Activated naive CD4-positive, alpha-beta T cell treated with Interleukin-2 at 50 U/mL for 16 hours (primary cell): ENCODE measurements at places on chromosomes 6 and 20.

DNA sequence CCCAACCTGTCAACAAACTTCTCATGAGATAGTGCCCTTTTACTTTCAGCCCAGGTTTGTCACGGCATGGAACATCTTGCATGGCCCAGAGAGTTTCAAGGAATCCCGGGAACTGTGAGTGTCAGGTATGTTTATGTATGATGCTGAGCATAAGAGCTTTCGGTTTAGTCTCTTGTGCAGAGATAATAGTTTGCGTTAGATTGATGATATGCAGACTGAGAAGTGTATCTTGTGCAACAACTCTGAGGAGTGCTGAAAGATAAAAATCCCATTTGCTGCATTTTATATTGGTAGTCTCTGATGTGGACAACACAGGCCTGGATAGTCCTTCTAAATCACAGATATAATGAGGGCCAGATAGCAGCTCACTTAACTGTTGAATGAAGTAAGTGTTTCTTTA, 99.0 kb downstream of the TBX18 start:
- DNase-seq = no peak

DNA sequence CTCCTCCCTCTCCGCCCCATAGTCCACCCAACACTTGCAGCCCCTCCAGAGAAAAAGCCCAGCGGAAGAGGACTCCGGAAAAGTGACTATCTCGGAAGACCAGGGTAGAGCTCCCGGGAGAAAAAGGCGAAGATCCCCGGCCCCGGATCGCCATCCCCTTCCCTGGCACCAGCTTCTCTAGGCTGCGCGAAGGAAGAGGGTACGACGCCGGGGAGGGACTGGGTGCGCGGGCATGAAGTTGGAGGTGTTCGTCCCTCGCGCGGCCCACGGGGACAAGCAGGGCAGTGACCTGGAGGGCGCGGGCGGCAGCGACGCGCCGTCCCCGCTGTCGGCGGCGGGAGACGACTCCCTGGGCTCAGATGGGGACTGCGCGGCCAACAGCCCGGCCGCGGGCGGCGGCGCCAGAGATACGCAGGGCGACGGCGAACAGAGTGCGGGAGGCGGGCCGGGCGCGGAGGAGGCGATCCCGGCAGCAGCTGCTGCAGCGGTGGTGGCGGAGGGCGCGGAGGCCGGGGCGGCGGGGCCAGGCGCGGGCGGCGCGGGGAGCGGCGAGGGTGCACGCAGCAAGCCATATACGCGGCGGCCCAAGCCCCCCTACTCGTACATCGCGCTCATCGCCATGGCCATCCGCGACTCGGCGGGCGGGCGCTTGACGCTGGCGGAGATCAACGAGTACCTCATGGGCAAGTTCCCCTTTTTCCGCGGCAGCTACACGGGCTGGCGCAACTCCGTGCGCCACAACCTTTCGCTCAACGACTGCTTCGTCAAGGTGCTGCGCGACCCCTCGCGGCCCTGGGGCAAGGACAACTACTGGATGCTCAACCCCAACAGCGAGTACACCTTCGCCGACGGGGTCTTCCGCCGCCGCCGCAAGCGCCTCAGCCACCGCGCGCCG, 822 bp downstream of the FOXQ1 start:
- no peak for DNase-seq

- DNase-seq = no peak
Measured at GRCh38 chr6:31465718-31466117, 32.2 kb upstream of the MICB start.

GRCh38 chr6:2194643-2195042, 50.8 kb downstream of the GMDS start:
- no peak for DNase-seq

- no peak for DNase-seq
Measured at GRCh38 chr6:34259529-34260069, 10.8 kb upstream of the SMIM29 start.

DNA sequence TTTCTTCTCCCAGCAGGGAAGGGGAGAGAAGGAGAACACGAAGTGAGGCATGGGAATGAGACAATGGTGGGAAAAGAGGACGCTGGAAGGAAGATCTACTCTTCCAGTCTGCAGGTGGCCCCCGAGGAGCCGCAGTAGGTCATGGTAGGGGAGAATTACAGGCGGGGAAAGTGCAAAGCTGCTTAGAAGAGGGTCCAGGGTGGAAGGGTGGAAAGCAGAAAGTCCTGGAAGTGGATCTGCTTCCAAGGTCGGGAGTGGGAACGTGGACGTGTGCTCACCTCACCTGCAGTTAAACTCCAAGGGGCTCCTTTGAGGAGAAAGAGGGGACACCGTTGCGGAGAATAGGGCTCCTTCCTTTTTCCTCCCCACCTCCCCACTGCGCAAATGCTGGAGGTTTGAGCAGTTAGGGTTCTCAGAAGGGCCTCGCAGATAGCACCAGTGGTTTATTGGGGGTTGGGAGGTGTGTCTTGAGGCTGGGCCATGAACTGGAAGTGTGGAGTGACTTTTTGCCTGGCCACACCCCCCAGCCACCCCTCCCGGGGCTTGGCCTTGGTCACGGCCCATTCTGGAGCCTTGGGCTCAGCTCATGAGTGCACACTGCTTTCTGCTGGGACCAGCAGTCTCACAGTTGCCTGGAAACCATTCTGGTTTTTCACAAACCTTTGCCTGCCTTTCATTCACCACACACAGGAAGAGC, 100.4 kb upstream of the MLN start:
- DNase-seq = peak; percentile 60

GRCh38 chr20:61399433-61399832, 147.4 kb downstream of the CDH4 start:
- DNase-seq = no peak

DNA sequence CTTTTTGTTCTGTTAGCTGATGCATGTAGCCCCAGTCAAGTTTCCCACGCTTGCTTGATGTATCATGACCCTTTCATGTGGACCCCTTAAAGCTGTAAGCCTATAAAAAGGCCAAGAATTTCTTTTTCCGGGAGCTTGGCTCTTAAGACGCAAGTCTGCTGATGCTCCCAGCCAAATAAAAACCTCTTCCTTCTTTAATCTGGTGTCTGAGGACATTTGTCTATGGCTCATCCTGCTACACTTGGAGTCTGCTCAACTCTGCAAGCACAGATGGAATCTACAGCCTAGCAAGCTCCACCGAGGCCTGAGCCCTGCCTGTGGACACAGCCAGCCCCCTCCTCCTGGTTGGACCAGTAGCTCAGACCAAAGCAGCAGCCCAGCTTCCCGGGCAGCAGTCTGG, 3.4 kb downstream of the CST2 start:
- DNase-seq = no peak

DNA sequence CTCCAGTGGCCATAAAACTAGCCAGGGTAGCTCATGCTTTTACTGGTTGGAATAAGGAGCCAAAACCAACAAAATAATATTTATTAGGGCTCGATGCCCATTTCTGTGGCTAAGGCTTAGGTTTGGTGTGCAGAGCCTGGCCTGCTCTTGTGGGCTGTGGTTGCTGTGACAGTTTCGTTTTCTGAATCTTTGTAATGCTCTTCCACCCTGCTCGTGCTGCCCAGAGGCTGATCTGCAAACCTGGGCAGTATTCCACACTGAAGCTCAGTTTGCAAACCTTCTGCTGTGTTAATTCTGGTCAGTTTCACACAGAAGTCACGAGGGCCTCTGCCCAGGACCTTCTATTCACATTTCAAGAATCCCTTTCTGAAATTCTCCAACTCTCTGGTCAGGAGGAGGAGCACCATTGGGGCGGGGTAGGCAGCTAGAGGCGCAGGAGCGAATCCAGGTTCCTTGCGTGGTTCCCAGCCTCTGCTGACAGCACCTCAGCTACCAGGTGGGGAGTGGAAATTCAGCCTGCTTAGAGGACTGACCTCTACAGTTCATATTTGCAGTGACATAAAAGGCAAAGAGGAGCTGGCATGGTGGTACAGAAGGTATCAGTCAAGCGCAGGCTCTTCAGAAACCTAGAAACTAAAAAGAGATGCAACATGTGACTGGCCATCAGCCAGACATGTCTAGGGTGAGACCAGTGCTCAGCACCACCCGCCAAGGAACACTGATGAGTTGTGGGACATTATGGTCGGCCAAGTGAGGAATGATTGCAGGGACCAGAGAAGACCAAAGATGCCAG, 14.3 kb upstream of the C20orf144 start:
- no peak for DNase-seq

DNA sequence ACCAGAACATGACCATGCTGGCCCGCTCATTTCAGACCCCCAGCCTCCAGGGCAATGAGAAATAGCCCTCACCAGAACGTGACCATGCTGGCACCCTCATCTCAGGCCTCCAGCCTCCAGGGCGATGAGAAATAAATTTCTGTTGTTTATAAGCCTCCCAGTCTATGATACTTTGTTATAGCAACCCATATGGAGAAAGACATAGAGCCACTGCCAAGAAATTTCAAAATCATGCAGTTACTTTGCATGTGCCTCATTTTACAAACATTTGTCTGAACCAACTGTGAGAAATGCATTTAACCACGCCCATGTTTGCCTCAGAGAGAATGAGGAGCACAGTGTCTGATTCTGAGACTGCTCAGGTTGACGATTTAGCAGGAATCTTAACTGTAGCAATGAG, 15.5 kb downstream of the CYP39A1 start:
- no peak for DNase-seq

DNA sequence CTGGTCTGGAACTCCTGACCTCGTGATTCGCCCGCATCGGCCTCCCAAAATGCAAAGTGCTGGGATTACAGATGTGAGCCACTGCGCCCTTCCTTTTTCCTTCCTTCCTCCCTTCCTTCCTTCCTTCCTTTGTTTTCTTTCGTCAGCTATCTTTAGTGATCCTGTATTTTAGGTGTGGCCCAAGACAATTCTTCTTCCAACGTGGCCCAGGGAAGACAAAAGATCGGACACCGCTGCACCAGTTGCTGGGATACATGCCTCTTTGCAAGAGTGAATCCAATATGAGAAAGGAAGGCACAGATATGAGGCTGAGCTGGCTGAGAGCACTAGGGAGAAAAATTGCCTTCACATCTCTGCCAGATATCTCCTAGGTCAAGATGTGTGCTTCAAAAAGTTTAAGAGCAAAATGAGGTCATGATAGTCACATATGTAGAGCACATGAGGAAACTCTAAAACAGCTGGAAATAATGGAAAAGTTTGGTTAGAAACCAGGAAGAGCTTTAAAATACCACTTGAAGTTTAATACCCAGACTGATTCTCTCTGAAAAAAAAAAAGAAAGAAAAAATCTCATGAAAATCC, 41.8 kb downstream of the OR2B2 start:
- no peak for DNase-seq

DNA sequence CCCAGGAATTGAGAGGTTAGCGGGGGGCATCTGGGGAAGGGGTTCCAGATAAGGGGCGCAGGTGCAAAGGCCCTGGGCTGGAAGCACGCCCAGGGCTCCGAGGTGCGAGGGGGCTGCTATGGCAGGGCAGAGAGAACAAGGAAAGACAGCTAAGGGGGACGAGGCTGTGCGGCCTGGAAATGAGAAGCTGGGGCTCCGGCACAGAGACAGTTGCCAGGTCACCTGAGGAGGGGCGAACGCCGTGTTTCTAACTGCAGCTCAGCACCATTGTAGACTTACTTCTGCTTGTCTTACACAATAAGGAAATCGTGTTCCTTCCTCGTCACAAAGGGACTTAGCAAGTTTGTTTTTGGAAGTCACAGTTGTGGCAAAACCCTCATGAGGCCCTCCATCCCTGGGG, 68.9 kb upstream of the TBXT start:
- no peak for DNase-seq

DNA sequence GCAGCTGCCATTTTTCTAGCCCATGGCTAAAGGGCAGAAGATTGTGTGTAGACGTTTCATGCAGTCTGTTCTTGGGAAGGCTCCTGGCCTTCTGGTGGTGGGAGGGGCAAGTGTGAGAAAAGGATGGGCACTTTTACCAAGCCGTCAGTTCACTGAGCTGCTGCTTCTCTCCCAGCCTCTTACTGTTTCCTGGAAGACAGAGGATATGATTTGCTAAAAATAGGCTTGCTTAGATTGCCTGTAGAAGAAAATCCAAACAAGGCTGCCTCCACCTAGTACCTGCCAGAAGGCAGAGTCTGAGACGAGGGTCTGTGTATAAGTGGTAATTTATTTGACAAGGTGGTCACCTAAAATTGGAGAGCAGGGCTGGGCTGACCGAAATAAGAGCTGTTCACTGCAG, 7.5 kb downstream of the KIZ start:
- no peak for DNase-seq

GRCh38 chr6:148814869-148815268, 68.0 kb downstream of the UST start:
- DNase-seq = no peak

- no peak for DNase-seq
Measured at GRCh38 chr20:50413088-50413500, 97.1 kb upstream of the PTPN1 start.

DNA sequence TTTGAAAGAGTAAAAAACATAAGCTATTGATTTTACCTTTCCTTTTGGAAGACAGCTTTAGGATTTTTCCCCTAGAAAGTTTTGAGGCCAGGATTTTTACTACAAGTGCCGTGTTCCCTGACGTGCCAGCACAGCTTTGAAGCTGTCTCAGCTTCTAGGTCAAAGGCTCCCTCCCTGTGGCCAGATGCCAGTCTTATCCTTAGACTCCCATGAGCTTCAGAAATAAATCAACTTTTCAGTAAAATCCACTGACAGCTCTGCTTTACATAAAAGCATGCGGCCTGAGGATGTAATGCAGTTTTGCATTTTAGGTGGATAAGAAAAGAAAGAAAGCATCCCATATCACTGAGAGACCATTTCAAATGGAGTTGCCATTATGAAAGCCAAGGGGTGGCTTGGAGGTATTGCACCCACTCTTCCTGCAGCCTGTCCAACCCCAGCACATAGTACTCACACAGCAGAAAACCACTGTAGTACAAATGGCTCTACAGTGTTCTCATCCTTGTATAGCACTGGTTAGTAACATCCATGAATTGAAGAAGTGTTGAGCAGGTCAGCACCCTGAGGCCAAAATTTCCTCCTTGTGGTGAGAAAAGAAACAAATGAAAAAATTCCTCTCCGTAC, 15.2 kb upstream of the ATXN1 start:
- DNase-seq = no peak

DNA sequence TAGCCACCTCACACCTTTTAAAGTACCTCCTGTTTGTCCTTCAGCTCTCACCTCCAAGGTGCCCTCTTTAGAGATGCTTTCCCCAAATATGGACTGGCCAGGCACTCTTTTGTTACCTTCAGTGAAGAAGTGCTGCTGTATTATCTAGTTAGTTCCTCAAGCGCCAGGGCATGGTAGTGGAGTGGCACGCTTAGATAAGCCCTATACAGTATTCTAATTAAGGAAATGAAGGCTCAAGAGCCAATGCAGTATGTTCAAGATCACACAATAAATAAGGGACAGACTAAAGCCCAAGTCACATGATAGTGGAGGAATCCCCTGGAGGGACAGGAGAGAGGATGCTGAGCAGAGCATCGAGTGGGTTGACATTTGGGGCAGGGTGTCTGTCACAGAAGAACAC, 28.5 kb upstream of the GFOD1 start:
- no peak for DNase-seq

- no peak for DNase-seq
Measured at GRCh38 chr6:135870722-135871121, 19.2 kb downstream of the PDE7B start.
